NCI-H187 (cell line): ENCODE measurements at places on chromosomes 13 and 19.

- no peak for DNase-seq
These were observed 3.0 kb downstream of the APOC2 start for GRCh38 chr19:44948763-44949374.

DNA sequence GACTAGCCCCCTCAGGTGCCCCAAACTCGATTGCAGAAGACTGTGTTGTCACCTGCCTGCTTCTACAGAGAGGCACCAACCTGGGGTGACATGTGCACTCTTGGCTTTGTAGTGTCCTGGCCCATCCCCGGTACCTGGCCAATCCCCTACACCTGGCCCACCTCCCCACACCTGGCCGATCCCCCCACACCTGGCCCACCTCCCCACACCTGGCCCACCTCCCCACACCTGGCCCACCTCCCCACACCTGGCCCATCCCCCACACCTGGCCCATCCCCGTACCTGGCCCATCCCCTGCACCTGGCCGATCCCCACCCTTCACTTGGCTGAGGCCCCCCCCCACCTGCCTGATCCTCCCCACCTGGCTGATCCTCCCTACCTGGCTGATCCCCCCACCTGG is 25.4 kb downstream of the ATP11A start:
- no peak for DNase-seq

DNA sequence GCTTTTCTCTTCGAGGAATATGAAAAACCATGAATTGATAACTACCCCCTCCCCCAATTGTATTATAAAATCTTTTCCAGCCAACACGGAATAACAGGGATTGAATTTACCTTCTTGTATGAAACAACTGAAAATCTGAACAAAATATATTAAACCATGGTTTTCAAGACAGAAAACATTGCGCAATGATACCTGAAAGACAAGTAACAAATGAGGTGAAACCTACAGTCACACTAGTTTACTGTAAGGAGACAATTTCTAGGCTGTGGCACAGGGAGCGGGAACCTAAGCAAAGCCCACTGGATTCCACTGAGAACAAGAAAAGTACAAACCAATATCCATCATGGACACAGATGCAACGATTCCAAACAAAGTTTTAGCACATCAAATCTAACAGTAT is 53.4 kb downstream of the ZNF283 start:
- no peak for DNase-seq

DNA sequence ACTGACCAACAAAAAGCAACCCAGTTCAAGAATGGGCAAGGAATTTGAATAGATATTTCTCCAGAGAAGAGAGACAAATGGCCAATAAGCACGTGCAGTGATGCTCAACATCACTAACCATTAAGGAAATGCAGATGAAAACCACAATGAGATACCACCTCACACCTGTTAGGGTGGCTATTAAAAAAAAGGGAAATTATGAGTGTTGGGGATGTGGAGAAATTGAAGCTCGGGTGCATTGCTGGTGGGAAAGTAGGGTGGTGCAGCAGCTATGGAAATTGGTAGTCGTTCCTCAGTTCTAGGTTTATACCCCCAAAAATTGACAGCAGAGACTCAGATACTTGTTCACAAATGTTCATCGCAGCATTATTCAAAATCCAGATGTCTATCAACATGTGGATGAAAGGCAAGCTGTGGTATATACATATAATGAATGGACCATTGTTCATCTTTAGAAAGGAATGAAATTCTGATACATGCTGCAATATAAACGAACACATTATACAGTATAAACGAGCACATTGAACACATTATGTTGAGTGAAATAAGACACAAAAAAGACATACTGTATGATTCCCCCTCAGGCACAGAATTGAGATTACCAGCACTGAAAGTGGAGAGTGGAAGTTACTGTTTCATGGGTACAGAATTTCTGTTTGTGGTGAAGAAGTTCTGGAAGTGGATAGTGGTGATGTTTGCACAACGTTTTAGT is 927 bp downstream of the CHAMP1 start:
- DNase-seq: no peak

DNA sequence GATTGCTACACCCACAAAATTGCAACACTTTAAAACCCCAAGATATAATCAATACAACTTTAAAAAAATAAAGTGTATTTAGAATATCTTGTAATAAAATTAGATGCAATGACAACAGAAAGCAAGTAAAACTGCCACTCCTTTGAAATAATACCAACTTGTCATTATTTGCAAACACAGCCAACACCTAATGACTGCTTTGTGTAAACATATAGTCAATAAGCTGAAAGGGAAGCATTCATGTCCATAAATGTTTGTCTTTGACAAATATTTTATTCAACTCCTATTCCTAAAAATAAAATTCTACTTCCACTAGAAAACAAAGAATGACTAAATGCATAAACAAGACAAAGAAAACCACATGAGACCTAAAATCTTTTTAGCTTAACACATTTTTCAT is 6.6 kb downstream of the SMAD9 start:
- no peak for DNase-seq

DNA sequence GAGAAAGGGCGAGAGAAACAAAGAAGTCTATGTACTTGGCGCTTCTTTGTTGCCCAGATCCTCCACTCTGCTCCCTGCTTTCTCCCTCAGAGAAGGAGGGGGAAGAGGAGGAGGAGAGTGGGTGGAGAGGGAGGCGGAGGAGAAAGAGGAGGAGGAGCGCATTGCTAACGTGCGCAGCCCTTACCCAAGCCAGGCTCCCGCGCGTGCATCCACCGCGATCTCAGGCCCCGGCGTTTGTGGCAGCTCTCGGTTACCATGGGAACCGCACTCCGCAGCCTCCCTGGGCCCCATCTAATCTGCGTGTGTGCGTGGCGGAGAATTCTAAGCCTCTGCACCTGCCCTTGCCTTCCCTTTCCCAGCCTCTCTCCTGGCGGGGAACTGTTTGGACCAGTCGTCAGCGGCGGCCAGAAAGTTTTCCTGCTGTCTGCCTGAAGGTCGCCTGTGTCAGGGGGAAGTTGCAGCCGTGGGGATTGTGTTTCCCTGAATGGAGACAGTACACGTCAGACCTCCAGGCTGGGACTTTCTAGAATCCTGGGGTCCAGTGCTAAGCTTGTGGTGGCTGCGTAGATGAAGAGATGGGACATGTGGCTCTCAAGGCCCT is at the start of gene ERICH6B:
Gene ERICH6B, minus strand, starts transcription at position 239 of the 601 bp plus-strand sequence. CDS start 18,734 bp downstream, outside the sequence.
- peak; percentile 32 for DNase-seq

DNA sequence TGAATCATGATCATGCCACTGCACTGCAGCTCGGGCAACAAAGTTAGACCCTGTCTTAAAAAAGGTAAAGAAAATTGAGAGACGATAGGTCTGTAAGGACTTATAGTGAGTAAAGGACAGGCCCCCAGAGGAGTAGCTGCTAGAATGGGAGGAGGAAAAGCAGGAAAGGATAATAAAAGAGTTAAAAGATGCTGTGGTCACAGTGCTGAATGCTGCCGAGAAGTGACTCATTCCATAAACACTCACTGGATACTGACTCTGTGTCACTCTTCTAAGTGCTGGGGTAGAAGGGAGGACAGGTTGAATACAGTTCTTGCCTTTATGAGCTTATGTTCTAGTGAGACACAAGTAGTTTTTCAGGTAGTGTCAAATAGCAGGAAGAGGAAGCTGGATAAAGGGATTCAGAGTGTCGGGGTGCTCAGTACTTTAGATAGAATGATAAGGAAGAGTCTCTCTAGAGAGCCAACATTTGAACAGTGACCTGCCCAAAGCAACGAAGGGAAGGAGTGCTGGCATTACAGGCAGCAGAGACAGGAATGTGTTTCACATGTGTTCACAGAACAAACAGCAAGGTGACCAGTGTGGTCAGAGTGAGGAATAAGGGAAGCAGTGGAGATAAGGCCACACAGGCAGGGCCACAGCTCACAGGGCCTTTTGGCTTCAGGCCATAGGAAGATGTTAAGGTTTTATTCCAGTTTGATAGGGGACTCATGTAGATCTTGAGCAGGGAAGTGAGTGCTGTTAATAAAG is 1240.5 kb downstream of the UQCRFS1 start:
- no peak for DNase-seq

GRCh38 chr19:18915639-18916038 is 3.5 kb downstream of the COPE start:
- no peak for DNase-seq

GRCh38 chr13:28425793-28426192 is 69.1 kb downstream of the FLT1 start:
- DNase-seq: no peak

GRCh38 chr19:3098141-3098514 is 4.0 kb downstream of the GNA11 start:
- no peak for DNase-seq

DNA sequence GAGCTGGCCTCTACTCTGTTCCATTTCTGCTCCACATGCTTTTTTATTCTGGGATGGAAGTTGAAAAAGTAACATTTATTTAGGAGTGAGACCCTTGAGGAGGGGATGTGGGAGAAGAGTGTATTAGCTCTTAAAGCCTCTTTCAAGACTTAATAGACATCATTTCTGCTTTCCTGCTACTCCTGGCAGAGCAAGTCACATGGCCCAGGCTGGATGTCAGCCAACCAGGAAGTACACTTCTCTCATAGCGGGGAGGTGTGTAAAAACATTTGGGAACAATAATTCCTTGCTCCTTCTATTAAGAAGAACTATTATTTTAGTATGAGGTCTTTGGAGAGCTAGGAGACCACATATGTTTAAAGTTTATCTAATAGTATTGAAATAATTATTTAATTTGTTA is 40.6 kb upstream of the FAM216B start:
- DNase-seq: no peak

- DNase-seq: no peak
These were observed 22.0 kb downstream of the CARS2 start for GRCh38 chr13:110683921-110684320.

GRCh38 chr19:16788479-16788878 is 40.7 kb upstream of the SIN3B start:
- no peak for DNase-seq

DNA sequence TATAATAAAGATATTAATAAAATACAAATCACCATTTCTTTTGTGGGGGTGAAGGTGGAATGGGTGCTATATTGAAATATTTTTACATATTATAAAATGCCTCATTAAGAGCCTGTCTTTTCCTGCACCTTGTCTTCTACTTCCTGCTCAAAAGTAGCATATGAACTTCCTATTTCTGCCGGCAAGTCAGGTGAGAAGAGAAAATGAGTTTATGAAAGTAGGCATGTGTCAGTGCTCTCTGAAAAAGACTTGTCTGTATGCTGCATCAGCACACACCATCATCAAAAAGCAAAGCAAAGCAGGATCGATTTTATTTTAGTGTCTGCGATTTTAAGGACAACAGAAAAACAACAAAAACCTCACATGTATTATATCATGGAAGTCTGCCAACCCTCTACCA is 114.2 kb downstream of the RAP2A start:
- no peak for DNase-seq

- DNase-seq: no peak
These were observed 291.2 kb downstream of the DCT start for GRCh38 chr13:94188201-94188854.
